Choroid plexus epithelial cell (primary cell): ENCODE measurements at places on chromosomes 16 and 17.

DNA sequence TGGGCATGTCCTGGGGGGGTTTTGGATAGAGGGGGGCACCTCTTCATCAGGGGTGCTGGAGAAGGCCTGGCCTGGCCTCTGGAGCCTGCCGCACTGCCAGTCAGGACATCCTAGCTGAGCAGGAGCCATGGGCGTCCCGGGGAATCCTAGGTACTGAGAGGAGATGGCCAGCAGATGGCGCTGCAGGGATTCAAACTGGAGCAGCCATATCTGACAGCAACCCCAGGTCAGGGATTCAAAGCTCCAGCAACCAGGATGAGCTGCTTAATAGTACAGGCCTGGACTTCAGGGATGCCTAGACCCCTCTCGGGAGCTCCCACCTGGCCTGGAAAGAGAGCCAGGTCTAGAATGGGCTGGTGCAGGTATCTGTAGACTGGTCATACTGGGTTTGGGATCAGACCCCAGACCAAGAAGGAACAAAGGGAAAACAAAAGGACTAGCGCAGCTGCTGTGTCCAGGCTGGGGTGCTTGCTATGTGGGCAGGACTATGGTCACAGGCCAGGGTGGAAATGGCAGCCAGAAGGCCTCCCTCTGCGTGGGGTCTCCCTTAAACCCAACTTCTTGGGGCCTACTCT lies 306.9 kb upstream of the RBFOX1 start:
- DNase-seq = peak; percentile 2

DNA sequence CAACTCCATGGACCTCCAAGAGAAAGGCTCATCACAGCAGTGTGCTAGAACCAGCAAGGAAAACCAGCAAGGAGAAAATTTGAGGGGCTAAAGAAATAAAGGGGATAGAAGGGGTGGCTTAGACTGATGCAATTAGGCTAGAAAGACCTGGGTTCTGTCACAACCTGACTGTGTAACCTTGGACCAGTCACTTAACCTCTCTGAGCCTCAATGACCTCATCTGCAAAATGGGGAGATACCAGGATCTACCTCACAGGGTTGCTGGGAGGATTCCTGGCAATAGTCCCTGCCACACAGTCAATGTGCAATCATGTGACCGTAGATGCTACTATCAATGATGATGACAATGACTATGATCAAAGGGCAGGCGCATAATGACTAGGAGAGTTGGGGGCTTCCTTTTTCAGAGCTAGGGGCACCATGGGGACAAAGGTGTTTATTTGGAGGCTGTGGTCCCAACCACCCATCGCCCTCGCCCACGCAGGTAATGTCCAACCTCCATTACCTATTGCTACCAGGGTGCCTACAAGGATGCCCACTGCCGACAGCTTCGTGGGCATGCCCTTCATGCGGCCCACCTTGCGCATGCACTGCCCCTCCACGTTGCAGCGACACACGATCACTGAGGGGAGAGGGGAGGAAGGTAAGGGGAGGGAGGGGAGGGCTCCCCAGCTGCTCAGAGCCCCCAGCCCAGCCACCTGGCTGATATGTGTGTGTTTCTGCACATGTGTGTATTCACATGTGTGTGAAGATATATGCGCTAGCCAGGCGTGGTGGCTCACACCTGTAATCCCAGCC lies 9.7 kb downstream of the CDH16 start:
- DNase-seq = no peak

DNA sequence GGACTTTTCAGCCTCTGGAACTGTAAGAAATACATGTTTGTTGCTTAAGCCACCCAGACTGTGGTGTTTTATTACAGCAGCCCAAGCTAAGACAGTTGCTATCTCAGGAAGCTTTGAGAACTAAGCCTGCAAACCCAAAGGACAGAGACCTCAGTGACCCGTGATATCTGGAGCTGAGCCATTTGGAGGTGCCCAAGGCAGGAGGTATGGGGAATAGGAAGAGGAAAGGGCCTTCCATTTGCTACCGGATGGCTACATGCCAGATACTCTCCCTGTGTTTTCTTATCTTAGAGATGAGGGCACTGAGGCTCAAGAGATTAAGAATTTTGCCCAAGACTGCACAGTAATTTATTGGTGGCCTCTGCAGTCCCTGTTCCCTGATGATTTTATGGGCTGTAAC lies 622.1 kb upstream of the CDH5 start:
- no peak for DNase-seq

GRCh38 chr17:66185862-66186261 lies 6.1 kb downstream of the CEP112 start:
- DNase-seq = no peak
